AG20443 (cell line): ENCODE measurements at places on chromosomes 1 and 21.
A peak's percentile ranks its signal among the peaks of the same experiment; 100 is the strongest.

- no peak for DNase-seq
Measured at GRCh38 chr1:200686620-200687019, 16.9 kb upstream of the DDX59 start.

DNA sequence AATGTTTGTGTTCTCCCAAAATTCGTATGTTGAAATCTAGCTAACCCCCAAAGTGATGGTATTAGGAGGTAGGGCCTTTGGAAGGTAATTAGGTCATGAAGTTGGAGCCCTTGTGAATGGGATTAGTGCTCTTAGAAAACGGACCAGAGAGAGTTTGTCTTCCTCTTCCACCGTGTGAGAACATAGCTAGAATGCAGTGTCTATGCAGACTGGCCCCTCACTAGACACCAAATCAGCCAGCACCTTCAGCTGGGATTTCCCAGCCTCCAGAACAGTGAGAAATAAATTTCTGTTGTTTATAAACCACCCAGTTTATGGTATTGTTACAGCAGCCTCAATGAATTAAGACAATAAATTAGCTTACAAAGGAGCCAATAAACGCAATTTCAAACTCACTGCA, 58.0 kb downstream of the KIAA0319L start:
- DNase-seq: no peak

- no peak for DNase-seq
Measured at GRCh38 chr1:119866451-119866850, 29.9 kb downstream of the ADAM30 start.

DNA sequence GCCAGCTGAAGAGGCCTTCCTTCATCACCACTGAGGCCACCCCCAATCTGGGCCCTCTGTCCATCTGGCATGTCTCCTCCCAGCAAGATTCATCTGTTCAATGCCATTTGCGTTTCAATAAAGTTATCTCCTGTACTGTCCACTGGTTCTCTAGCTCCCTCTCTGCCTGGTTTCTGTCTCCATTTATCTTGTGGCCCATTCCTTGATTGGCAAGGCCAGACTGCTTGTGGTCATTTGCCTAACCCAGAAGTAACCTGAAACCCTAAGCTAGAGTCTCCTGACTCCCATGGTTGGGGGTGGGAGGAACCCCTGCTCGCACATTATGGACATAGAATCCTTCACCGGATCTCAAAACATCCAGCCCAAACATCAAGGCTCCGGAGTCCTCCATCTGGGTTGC, 2.1 kb upstream of the IPO9 start:
- no peak for DNase-seq

DNA sequence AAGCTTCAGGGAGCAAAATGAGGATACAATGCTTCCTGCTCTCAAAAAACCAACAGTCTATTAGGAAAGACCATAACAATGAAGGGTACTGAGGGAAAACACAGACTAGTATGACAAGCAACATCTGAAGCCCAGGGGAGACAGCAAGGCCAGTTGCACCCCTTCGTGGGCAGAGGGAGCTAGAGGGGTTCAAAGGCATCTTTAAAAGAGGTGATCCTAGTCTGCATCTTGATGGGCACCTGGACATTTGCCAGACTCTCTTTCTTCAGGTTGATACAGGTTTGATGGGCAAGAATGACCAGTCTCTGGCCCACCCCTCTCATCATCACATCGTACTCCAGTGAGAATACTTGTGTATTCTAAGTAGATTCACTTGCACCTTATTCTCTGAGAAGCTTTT, 177.7 kb downstream of the VAV3 start:
- no peak for DNase-seq

DNA sequence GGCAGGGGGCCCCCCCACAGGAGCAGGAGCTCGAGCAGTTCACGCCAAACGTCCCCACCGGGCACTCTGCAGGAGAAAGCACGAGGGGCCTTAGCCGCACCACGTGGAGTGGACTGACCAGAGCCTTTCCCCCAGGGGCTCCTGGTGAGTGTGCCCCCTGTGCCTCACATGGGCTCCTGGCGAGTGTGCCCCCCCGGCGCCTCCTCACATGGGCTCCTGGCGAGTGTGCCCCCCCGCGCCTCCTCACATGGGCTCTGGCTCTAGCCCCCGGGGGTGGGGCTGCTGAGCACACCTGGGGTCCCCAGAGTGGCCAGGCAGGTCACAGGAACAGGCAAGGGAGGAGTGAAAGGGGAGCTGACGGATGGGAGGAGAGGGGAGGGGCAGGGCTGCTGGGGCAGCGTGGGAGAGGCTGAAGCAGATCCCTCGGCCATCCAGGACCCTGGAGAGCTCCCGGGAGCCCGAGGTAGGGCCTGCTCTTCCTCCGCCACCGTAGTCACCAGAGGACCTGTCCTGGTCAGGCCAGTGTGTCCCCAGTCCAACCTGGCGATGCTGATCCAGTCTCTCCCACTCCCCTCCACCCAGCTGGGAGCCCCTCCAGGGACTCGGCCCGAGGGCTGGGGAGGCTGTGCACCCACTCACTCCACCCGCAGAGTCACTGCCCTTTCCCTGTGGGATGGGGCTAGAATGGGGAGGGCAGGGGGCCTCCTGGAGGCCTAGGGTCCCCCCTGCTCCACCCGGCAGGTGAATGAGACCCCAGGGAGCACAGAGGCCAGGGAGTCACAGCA, 47.6 kb downstream of the ARHGEF16 start:
- DNase-seq: peak; percentile 59

GRCh38 chr1:183039330-183039729, 16.1 kb downstream of the LAMC1 start:
- no peak for DNase-seq

DNA sequence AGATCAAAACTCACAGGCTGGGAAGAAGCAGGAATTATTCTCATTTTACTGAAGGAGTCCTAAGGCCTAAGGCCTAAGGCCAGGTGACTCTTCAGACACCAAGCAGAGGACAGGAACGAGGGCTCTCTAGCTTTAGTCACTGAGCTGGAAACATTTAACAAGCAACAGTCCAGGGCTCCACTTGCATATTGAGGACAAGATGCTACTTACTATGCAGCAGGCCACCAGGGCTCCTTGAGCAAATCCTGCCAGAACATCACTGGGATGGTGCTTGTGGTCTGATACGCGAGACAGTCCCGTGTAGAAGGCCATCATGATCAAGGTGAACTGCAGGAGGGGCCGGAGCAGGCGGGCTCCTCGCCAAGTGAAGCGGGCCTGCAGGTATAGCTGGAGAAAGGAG, 67.6 kb downstream of the PLPP3 start:
- DNase-seq: no peak

DNA sequence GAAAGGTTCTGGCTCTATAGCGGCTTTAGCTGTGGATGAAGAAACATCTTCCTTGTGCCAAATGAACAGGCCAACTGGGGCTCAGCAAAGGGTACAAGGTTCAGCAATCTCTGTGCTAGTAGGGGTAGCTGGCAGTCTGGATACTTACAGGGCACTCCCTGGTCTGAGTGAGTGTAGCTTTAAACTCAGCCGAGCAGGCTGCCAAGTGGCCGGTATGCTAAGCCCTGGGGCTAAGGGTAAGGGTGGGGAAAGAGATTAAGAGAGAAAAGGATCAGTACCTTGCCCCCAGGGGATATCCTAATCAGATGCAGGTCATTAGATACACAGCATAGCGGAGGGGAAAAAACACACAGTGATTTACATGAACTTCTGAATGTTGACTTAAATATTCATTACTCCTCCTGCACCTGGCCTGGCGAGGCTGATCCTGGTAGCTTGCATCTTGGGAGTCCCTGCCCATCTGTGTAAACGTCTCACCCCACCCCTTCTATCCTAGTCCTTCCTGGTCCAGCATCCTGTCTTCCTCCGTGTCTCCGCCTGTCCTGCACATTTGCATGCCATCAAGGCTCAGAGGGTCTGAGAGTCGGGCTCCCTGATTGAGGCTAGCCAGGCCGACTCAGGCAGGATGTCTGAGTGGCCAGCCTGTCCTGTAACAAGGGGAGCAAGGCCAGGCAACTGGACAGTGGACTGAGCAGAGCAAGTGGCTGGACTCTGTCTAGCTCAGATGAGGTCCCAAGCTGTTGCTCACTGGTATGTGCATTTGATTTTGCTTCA, 39.5 kb upstream of the CNTN2 start:
- no peak for DNase-seq
